ENCODE measurements at places on chromosomes 5 and 9.

GRCh38 chr5:57725658-57726504 is 243.3 kb upstream of the ACTBL2 start:
- peak; percentile 7 for DNase-seq

GRCh38 chr9:113530942-113531341 is 67.4 kb downstream of the RGS3 start:
- no peak for DNase-seq

DNA sequence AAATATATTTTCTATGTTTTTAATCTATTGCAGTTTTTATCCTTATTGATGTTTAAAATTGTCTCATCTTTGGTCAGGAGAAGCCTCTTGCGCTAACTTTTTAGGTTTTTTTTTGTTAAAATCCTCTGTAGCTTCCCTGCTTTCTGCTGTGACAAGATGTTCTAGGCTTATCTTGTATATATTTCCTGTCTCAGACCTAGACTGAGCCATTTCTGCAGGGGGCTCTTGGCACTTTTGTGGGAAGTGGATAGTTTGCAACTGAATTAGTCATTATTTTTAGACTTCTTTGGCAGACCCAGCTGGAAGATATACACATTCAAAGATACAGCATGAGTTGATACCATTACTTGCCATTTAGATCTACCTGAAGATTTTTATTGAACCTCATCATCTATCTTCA is 28.8 kb downstream of the TCERG1 start:
- DNase-seq = no peak

- no peak for DNase-seq
Measured at GRCh38 chr9:136378170-136379002, 4.9 kb upstream of the CARD9 start.

- no peak for DNase-seq
Measured at GRCh38 chr5:170145462-170145861, 39.8 kb downstream of the FOXI1 start.

DNA sequence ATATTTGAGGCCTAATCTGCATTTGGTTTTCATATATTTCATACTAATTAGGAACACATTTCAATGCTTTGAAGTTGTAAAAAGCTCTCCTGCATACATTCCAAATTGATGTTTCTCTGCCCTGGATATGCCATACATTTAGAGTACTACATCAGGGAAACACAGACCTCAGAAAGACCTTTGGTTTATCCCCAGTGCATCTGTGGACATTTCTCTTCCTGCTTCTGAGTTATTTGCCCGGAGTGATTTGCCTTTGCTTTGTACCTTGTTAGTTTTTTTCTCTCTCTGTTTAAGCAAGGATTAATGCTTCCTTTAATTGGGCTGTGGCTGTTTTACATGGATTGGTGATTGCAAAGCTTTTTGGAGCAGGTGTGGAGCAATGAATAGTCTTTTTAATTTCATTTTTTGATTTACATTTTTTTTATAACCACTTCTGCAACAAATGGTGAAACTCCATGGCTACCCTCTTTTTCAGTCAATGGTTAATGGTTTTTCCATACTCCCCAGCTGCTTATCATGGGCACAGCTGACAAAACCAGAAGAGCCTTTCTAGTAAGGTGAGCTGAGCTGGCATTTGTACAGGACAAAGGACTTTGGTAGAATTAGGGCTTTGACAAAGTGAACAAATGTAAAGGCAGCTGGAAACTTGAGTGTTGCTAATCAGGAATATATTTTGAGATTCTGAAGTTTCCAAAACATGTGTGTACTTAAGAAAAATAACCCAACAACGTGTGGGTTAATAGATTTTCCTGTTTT is 54.2 kb downstream of the ZSWIM6 start:
- DNase-seq = no peak

- no peak for DNase-seq
Measured at GRCh38 chr9:35279946-35280345, 118.1 kb downstream of the UNC13B start.

DNA sequence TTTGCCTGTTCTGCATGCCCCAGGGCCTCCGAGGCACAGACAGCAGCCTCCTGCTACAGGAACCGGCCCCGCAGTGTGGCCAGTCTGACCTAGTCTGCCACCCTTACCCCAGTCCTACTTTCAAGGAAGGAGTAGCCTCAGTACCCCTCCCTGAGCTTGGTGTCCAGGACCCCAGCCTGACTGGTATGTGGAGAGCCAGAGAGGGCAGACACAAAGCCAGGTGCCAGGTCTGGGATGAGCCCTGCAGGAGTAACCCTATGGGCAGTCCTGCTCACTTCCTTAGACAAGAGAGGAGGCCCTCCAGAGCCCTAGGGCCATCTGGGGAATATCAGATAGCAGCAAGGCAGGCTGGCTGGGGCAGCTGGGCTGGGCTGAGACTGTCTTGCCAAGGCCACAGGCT is 67.8 kb downstream of the NRG2 start:
- DNase-seq = no peak

- DNase-seq = no peak
Measured at GRCh38 chr9:91362051-91362611, 413 bp upstream of the AUH start.

- no peak for DNase-seq
Measured at GRCh38 chr5:125267636-125268248, 521.3 kb upstream of the ZNF608 start.

GRCh38 chr5:122874179-122874875 is 28.9 kb downstream of the SNX24 start:
- DNase-seq = no peak

DNA sequence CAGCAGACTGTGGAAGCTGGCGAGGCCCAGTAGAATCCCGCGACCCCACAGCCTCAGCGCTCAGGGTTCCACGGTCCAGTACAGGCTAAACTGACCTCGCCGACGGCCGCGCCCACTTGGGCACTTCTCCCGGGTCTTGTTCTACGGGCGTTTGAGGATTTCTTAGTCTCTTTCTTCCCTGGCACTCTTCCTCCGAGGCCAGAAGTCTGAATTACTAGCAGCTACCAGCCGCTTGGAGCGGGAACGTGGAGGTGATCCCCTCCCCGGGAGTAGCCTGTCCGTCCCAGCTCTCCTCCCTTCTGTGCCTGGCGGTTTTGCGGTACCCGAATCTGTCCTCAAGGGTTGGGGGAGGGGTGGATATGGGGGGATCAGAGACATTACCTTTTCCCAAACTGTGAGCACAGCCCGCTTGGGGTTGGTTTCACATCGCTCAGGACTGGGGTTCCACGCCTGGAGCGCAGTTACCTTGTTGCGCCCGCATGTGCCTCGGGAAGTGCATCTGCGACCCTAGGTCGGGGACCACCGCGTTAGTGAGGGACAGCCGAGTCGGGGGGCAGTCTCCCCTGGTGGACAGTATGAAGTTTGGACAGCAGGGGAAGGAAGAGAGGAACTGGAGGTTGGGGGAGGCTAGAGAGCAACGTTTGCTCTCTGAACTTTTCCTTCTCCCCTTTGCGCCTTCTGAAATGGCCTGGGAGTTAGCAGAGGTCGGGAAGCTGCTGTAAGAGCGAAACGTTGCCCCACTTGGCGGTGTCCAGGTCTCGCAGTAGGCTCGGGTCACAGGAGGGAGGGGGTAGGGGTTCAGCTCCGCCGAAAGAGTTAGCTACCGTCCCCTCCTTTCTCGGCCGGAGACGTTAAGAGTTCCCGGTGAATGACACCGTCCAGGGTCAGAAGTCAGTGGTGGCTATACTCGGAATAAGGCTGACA is 190.8 kb downstream of the MEF2C start:
- DNase-seq = no peak

DNA sequence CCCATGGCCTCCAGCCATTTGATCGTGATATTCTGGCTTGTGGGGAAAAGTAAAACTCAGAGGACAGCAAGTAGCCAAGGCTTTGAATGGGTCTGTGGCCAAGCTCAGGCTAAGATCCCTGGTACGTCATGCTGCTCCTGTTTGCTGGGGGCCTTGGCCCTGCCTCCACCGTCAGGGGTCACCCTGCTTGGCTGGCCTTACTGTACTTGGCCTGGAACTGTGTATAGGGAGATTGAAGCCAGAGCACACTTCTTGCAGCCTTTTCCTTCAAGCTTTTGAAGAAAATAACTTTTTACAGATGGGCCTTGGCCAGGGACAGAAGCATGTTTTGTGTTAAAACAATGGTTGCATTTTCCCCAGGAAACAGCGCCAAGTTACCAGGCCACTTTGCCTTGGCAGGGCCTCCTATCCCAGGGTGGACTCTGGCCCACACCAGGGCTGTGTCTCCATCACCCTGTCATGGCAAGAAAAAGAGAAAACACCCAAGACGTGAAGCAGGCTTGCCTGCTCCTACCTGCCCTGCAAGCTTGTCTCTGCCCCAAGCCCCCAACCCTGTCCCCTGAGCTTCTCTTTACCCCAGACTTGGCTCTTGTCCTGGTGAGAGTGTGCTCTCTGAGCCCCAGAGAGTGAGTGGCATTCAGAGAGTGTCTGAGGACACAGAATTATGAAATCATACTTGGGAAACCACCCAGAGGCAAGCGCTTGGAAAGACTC is 286.9 kb downstream of the GADD45G start:
- DNase-seq = no peak

- DNase-seq = no peak
Measured at GRCh38 chr9:32939576-32939975, 61.9 kb downstream of the APTX start.

- peak; percentile 73 for DNase-seq
Measured at GRCh38 chr5:110757118-110757729, 18.4 kb downstream of the SLC25A46 start.

GRCh38 chr9:119375892-119376291 is 6.7 kb upstream of the BRINP1 start:
- peak; percentile 49 for DNase-seq

DNA sequence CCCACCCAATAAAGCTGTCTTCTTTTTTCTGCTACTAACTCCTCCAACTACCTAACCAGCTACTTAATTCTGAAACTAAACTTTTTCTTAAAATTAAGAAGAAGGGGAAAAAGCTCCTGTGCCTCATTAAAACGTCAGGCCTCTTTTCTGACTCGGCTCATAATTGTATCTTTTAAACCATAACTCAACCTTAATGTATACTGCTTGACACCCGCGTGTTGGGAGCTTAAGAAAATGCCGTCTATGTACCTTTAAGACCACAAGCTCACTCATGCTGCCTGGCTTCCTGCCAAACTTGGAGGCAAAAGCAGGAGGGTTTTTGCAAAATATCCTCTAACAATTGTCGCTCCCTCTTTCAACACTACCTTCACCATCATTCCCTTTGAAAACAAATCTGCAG is 5.0 kb downstream of the EBF1 start:
- DNase-seq = peak; percentile 78

GRCh38 chr5:129921204-129921603 is 16.9 kb downstream of the CHSY3 start:
- DNase-seq = no peak

GRCh38 chr9:107660976-107661375 is 171.4 kb upstream of the KLF4 start:
- DNase-seq = no peak

GRCh38 chr9:93096811-93097382 is 880 bp downstream of the CARD19 start:
- DNase-seq = no peak

- DNase-seq = no peak
Measured at GRCh38 chr5:1445689-1446601, 705 bp upstream of the SLC6A3 start.

GRCh38 chr9:37528652-37529471 is 43.1 kb downstream of the POLR1E start:
- no peak for DNase-seq

DNA sequence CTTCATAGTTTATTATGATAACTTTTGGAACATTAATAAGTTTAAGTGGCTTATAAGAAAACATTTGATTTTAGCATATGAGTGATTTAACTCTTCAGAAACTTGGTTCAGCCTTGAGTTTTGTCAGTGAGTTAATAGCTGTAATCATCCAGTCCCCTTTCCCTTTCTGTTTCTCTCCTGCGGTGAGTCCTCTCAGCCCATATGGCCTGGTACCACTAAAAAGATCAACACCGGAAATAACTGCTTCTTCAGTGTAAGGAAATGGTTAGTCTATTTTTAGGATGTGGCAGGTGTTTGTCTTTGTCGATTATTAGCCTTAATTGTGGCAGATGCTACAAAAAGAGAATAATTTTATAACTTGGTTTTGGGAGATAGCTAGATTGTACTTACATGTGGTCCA is 120.2 kb upstream of the GRHPR start:
- peak; percentile 81 for DNase-seq

DNA sequence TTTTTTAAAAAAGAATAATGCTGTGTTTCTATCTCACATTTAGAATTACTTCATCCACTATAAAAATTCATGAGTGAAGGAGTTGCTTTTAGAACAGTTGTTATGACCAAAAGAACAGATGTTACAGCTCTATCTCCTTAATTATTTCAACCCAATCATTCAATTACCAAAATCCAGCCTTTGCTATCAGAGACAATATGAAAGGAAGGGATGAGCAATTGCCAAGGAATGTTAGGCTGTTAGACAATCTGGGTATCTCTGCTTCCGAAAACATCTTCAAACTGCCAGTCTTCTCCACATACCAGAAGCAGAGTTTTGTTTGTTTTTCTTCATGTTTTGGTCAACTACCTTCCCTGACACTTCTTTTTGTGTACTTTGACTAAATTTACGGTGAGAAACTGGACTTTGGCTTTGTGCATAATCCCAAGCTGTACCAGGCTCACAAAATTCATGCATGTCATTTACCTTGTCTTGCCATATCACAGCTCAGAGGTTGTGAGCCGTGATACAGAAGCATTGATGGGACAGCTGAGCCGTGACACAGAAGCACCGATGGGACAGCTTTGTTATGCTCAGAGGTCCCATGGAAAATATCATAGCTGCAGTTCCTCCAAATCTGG is 405.5 kb downstream of the KIF4B start:
- DNase-seq = no peak

GRCh38 chr9:135736272-135736978 is 34.4 kb downstream of the KCNT1 start:
- DNase-seq = no peak

DNA sequence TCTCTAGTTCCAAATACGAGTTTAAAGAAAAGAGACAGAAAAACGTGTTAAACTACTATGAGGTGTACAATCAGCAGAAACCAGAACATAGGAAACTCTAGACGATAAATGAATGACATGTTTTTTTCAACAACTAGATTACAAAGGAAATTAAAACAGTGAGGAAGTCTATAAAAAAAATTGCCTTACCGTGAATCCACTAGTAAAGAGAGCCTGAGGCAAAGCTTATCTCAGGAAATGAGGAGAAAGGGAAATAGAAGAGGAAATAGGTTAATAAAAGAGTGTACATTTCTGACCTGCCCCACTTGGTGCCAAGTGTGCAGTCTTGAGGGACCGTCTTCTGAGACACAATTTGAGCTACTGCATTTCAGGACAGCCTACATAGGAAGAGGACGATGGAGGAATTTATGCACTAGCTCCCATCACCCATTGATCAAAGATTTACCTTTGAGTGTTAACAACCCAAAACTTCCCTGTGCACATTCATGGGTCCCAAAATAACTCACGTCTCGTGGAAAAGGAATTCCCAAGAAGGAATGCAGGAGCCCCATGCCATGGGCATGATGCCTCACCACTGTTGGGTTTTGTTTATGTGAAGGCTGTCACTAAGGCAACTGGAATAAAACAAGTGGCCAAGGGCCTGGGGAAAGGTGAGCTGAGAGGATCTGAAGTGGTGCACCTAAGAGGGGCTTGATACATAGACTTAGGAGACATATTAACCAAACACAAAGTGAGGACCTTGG is 53.6 kb upstream of the SLC1A3 start:
- DNase-seq = no peak

All from KBM-7 (cell line).